MM.1S (cell line): ENCODE measurements at places on chromosomes 13 and 19.

- no peaks in the 10 kb centered on the region; the same call in 1 of the 2 replicates for H3K36me3 ChIP-seq
- H3K27ac ChIP-seq = no peak overlapping the region
Observed at GRCh38 chr13:114082849-114083645, 49.4 kb downstream of the RASA3 start.

DNA sequence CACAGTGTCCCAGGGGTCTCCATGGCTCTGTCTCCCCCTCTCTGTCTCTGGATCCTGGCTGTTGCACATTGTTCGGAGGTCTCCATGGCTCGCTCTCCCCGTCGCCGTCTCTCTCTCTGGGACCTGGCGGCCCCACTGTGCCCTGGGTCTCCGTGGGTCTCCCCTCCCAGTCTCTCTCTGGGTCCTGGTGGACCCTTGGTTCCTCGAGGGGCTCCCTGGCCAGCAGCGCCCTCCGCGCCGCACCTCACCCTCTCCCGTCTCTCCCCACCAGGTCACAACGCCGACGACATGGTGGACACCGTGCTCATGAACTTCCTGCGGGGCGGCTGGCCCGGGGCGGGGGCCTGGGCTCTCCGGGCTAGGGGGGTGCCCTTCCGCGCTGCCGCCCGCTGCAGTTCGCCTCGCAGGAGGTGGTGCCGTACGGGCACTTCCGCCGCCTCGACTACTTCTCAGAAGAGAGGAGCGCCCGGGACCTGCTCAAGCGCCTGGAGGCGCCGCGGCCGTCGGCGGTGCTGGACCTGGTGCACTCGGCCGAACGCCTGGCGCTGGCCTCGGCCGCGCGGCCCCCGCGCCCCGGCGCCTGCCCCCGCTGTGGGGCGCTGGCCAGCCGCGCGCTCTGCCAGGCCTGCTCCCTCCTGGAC lies 29.1 kb downstream of the SIGLEC5 start:
- H3K27me3 ChIP-seq = no peaks in the 10 kb centered on the region
- H3K4me3 ChIP-seq = no peak overlapping the region
- H3K27ac ChIP-seq = no peak overlapping the region
- 0 out of 2 replicates have a peak, but pooled peaks cover 6% of the 10 kb centered on the region for H3K4me1 ChIP-seq
- H3K36me3 ChIP-seq = no peaks in the 10 kb centered on the region

- no peaks in the 10 kb centered on the region for H3K27me3 ChIP-seq
- no peaks in the 10 kb centered on the region for H3K4me1 ChIP-seq
- no peak overlapping the region for H3K4me3 ChIP-seq
- H3K36me3 ChIP-seq = no peaks in the 10 kb centered on the region
- H3K27ac ChIP-seq = no peak overlapping the region
Observed at GRCh38 chr13:43129066-43129465, 105.7 kb downstream of the DNAJC15 start.

GRCh38 chr13:40897053-40897452 lies 107.6 kb downstream of the SLC25A15 start:
- H3K27ac ChIP-seq = no peak overlapping the region
- H3K36me3 ChIP-seq = no peaks in the 10 kb centered on the region
- H3K27me3 ChIP-seq = no peaks in the 10 kb centered on the region
- no peak overlapping the region for H3K4me3 ChIP-seq
- no peaks in the 10 kb centered on the region for H3K4me1 ChIP-seq

DNA sequence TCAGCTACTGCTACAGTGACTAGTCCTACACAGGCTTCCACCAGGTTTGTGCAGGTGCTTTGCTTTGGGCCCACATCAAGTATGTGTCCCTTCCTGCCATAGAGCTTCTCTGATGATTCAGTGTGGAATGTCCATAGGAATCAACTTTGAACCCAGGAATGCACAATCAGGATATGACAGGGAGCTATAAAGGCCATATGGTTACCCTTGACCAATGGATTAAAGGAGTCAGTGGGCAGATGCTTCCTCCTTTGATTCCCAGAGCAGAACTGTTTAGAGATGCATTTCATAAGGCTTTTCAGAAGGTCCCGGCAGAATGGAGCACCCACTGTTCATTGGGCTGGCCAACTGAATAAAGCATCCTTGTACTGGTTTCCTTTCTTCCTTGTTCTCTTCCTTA lies 145.2 kb upstream of the WASF3 start:
- no peak overlapping the region for H3K27ac ChIP-seq
- H3K27me3 ChIP-seq = no peaks in the 10 kb centered on the region

GRCh38 chr19:15185188-15185587 lies 15.6 kb downstream of the NOTCH3 start:
- no peaks in the 10 kb centered on the region for H3K36me3 ChIP-seq
- H3K4me1 ChIP-seq = no peaks in the 10 kb centered on the region
- no peak overlapping the region for H3K4me3 ChIP-seq
- no peak for DNase-seq

GRCh38 chr13:69178000-69178399 lies 929.6 kb upstream of the ATXN8OS start:
- no peaks in the 10 kb centered on the region for H3K36me3 ChIP-seq
- no peaks in the 10 kb centered on the region for H3K4me1 ChIP-seq
- no peak overlapping the region for H3K27ac ChIP-seq
- no peak for DNase-seq
- no peak overlapping the region for H3K4me3 ChIP-seq
- no peaks in the 10 kb centered on the region for H3K27me3 ChIP-seq

GRCh38 chr19:41307954-41308449 lies 2.0 kb upstream of the CCDC97 start:
- H3K27me3 ChIP-seq = no peaks in the 10 kb centered on the region
- no peaks in the 10 kb centered on the region; the same call in 1 of the 2 replicates for H3K36me3 ChIP-seq
- H3K4me3 ChIP-seq = no peak overlapping the region
- peak overlapping the region; percentile 90 for H3K27ac ChIP-seq
- no peak for DNase-seq
- H3K4me1 ChIP-seq = peaks cover 36% of the 10 kb centered on the region

GRCh38 chr13:49701491-49701890 lies 10.2 kb upstream of the EBPL start:
- H3K27ac ChIP-seq = no peak overlapping the region
- H3K4me1 ChIP-seq = no peaks in the 10 kb centered on the region
- no peaks in the 10 kb centered on the region for H3K27me3 ChIP-seq
- H3K36me3 ChIP-seq = no peaks in the 10 kb centered on the region
- no peak for DNase-seq
- H3K4me3 ChIP-seq = no peak overlapping the region

GRCh38 chr19:33872445-33873320 lies 76.0 kb downstream of the KCTD15 start:
- H3K4me1 ChIP-seq = no peaks in the 10 kb centered on the region
- no peak overlapping the region for H3K27ac ChIP-seq
- H3K4me3 ChIP-seq = no peak overlapping the region
- no peaks in the 10 kb centered on the region for H3K36me3 ChIP-seq
- peaks cover 52% of the 10 kb centered on the region for H3K27me3 ChIP-seq

DNA sequence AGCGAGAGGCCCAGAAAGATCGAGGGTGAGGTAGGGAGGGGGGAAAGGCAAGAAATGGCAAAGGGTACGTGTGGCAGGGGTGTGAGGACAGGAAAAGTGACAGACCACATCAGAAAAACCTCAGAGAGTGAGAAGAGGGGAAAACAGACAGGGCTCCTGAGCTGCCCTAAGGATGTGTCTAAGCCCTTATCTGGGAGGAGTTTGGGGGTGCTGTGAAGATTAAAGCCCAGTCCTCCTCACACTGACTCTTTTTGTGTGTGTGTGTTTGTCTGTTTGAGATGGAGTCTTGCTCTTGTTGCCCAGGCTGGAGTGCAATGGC lies 703 bp upstream of the PTH2 start:
- no peak for DNase-seq
- H3K4me1 ChIP-seq = 0 out of 2 replicates have a peak, but pooled peaks cover 3% of the 10 kb centered on the region
- peaks cover 99% of the 10 kb centered on the region for H3K27me3 ChIP-seq
- no peak overlapping the region for H3K27ac ChIP-seq
- H3K4me3 ChIP-seq = no peak overlapping the region
- H3K36me3 ChIP-seq = no peaks in the 10 kb centered on the region
